Activated gamma-delta T cell treated with Interleukin-2 at 50 U/mL for 16 hours (primary cell): ENCODE measurements at places on chromosomes 7 and 10.
A peak's percentile ranks its signal among the peaks of the same experiment; 100 is the strongest.

DNA sequence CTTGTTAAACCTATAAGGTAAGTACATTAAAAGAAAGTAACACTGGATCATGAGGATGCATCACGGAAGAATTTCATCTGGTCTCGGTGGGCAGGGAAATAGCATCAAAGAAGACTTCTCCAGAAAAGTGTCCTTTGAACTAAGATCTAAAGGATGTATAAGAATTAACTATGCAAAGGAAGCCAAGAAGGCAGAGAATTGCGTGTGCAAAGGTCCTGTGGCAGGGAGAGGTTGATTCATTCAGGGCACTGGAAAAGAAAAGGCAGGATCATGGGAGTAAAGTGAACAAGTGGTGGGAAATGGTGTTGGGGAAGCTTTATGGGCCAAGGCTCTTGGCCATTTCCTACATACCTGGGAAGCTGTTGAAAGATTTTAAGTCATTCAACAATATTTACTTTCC, 288.3 kb downstream of the SFMBT2 start:
- DNase-seq = no peak

GRCh38 chr10:80582286-80582960, 44.7 kb downstream of the SH2D4B start:
- no peak for DNase-seq

DNA sequence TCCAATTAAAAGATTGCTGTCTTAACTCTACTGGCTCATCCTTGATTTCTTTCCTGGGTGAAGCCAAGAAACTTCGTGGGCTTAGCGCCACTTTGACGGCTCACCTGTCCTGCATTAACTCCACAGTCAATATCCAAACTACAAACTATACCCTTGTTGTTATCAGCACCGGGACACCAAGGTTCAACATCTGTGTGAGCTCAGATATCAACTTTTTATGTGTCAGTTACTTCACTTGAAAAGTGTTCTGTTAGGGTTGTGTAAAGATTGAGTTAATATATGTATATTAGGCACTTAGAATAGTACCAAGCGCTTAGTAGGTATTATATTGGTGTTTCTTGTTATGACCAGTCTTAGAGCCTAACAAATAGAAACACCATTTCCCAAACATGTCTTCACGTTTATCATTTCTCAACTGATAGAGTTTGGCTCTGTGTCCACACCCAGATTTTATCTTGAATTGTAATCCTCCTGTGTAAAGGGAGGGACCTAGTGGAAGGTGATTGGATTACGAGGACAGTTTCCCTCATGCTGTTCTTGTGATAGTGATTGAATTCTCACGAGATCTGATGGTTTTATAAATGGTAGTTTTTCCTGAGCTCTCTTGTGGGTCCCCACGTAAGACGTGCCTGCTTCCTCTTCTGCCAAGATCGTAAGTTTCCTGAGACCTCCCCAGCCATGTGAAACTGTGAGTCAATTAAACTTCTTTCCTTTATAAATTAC, 19.0 kb upstream of the ST8SIA6 start:
- DNase-seq = no peak

GRCh38 chr10:88730864-88731263, 24.8 kb downstream of the LIPK start:
- DNase-seq = no peak

DNA sequence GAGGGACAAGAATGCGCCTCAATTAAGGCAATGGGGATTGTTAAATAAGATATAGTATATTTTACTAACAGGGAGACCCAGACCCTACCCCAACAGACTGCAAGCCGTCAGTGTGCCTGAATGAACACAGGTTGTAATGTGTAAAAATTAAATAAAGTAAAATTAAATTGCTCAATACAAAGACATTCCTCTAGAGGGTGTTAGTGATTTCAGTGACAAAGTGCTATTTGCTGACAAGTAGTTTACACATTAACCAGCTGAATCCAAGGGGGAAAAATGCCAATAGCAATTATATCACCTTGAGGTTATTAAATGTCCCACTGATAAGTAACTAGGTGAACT, 110.5 kb downstream of the EBF3 start:
- no peak for DNase-seq

DNA sequence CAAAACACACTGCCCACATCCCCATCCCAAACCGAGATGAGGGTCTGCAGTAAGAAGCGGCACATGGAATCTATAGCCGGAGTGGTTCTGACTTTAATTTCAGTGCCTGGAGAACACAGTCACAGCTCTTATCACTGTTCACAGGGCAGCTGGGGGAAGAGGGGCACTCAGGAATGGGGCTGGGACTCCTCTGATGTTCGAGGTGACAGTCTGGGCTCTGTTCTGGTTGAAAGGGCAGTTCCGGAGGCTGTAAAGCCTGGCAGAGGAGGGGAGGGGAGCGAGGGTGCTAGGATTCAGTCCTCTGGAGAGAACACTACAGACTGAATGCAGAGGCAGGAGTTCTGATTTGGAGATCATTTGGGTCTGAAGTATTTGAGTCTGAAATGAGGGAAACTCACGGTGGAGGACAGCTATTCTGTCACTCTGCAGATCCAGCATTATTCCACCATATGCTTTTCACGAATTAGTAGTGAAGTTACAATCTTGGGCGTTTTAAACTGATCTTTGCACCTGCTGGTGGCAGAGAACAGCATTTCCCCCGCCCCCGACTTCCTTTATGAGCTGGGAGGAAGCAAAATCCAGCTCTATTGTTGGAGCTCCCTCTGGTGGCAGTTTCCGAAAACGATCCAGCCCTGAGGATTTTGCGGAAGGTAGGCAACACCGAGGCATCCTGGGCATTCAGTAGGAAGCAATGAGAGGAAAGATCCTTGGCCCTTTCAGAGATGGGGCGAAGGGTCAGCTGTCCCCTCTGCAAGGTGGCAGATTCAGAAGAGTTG, 22.7 kb upstream of the KCNK18 start:
- DNase-seq = peak; percentile 79

DNA sequence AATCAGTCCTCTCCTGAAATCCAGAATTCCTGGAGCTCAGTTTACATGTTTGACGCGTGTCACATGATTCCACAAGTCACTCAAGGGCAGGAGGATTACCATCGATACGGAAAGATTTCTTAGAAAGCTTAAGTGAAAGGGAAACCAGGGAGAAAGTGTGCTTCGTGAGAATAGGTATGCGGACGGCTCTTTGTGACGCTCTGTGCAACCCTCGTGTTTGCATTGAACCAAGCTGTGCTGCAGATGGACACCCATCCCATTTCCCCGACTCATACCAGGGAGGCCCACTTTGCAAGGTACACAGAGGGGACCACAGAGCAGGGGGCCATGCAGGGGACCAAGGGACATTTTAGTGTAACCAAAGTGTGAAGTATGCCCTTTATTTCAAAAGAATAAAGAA, 43.2 kb downstream of the IKZF1 start:
- DNase-seq = no peak

GRCh38 chr10:110397856-110398255, 93.1 kb upstream of the SMNDC1 start:
- DNase-seq = no peak

- peak; percentile 34 for DNase-seq
Measured at GRCh38 chr7:38796626-38797501, 112.1 kb downstream of the VPS41 start.
